ENCODE measurements at places on chromosomes 7 and 10. TPM values are rescaled to one million over a fixed set of nuclear protein-coding genes. Genes with fewer than 3 reads are reported as not detected.

DNA sequence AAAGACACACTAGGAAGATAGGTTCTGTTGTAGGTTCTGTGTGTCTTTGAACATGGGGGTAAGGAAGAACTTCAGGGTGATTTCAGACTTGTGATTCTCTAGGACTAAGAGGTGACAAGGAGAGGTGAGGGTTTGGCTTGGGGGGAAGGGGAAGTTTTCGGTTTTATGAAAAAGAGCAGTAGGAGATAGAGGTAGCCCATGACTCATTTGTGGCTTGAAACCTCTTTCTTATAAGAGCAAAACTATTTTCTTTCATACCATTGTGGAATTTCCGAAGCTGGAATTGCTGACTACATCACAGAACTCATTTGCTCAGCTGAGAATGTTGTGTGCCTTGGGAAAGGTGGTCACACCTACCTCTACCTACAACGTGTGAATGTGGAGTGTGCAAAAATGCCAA, 39.6 kb upstream of the IKZF1 start:
- no peak for DNase-seq

Gene ARHGEF5
- 37.2 TPM for total RNA-seq

DNA sequence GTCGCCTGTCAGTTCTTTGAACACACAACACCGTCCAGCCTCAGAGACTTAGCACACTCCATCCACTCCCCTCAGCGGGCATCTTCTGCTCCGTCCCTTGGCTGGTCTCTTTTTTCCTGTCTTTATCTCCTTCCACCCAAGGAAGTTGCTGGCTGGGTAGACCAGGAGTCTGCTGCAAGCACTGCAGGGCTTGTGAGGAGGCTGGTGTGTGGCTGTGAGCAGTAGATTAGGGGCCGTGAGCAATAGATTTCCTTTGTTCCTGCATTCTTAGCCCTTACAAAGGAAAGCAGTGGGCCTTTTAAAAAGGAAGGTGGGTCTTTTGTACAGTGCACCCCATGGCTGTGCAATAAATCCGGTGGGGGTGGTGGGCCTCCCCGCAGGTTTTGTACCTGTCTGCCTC, 100.3 kb upstream of the BTBD16 start:
- DNase-seq = peak; percentile 76

GRCh38 chr10:34864149-34865067, 49.3 kb upstream of the PARD3 start:
- DNase-seq = peak; percentile 14

Gene NANOS1
- total RNA-seq = 0.90 TPM

Gene CRYGN
- 3.9 TPM for total RNA-seq

DNA sequence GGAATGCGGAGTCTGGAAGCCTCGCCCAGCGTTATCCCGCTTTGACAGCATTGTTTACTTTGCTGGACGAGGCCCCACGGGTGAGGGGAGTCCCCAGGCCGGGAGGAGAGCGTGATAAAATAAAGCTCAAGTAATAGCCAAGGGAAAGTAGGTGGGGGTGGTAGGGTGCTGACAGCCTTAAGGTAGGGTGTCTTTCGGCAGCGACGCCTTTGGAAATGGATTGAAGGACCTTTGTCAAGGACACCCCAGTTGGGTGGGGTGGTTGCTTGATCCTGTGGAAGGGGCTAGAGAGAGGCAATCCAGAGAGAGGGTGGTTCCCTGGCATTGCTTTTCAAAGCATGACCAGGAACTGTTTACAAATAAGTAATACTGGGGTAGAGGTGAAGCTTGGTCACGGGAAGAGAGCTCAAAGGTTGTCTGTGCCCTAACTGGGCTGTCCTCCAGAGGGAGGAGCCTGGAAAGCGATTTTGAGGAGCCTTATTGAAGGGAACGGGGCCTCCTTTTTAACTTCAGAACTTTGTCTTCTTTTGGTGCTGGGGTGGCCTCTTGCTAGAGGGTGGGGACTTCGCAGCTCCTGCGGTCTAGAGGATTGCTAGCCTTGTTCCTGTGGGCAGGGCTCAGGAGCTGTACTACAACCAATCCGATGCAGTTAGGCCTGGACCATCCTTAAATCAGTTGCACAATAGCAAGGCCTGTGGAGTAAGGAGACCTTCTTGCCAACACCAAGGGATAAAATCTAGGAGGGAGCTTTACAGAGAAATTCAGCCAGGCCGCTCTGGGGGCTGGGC, 1.3 kb downstream of the EIF4EBP2 start:
- DNase-seq = peak; percentile 70

DNA sequence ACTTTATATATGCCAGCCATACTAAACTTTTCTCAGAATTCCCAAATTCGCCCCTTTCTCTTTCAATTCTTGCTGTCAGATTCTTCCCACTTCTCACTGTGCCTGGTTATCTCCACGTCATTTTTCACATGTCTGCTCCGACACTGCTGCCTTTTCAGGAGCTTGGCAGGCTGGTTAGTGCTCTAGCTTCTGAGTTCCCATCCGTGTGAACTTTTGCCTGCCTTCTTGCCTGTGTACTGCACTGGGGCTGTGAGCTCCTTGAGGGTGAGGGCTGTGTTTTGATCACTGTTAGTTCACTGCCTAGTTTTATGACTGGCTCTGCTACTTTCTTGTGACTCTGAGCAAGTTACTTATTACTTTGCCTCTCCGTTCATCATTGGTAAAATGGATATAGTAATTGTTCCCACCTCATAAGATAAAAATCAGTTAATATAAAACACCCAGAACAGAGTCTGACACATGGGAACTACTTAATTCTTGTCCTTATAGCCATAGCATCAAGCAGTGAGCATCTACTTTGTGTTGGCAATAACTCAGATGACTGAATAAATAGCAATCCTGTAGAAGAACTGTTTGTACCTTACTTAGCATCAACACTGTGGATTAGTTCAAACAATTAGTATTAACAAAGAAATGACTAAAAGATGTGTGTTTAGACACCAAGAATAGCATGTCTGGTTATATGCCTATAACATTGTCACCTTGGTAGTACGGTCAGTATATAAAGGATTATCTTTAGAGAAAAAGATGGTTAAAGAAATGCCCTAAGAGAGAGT, 5.5 kb downstream of the GSTO1 start:
- no peak for DNase-seq

DNA sequence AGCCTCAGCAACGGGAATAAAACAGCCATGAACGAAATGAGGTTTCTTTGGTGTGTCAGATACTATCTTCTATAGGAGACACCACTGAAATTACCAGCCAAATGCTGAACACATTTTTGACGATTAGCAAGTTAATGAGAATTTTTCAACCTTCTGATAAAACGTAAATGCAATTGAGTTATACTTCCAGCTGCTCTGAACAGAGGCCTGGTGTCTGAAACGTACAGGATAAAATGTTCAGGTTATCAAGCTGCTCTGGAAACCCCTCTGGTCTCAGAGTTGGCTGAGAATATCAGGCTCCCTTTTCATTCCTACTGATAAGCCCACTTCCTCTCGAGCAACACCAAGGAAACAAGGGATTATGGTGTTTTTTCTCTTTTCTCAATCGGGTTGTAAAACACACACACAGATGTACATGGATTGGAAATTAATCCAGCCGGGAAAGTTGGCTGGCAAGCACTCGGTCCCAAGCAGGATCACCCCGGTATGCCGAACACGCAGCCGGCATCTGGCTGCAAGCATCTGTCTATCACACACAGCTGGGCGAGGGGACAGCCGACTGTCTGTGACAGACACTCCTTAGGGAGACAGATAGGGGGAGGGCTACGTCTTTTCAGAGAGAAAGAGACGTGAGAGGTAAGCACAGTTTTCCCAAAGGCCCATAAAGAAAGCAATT, 171.8 kb downstream of the PRKAG2 start:
- peak; percentile 82 for DNase-seq

DNA sequence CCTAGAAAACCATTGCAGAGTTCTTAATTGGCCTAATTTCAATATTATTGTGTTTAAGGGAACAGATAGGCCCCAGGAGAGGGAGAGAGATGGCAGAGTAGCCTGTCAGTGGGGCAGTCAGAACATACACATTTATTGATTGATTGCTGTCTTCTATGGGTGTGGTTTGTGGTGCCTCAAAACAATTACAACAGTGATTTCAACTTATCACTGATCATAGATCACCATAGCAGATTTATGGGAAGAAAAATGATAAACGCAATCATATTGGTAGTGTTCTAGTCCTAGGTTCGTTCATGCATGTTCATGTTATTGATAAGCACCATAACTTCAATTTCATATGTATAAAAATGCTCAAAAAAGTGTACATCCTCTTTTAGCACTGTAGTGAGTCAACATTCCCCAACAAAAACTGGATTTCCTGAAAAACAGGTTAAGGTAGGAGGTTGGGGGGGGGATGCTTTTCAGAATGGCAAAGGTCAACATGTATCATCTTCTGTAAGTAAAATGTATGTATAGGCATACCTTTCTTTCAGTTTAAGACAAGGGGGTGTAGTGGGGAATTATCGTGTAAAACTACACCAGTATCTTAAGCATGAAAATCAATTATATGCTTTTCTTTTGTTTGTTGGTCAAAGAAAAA, 1.1 kb upstream of the TNKS2 start:
- DNase-seq = no peak

DNA sequence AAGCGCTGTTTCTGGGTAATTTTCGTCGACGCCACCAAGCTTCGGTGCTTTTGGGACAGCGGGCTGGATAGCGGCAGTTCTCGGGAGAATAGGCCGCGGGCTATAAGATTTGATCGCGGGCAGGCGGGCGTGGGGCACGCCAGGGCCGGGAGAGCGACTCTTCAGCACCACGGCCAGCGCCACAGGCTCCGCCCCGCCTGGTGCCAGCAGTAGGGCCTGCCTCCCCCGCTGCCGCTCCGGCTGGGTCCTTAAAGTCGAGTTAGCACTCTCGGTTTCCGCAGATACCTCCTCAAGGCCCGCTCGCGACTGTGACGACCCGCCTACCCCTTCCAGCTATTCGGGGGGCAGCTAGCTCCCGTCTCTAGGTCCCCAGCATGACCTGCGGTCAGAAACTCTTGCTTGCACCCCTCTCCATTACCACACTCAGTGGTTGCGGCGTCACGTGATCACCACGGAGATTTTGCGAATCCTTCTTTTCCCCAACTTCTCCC, 9.4 kb downstream of the NXPH1 start:
- peak; percentile 96 for DNase-seq

- no peak for DNase-seq
These were observed 97.8 kb upstream of the PRPS1L1 start for GRCh38 chr7:18125476-18125875.

DNA sequence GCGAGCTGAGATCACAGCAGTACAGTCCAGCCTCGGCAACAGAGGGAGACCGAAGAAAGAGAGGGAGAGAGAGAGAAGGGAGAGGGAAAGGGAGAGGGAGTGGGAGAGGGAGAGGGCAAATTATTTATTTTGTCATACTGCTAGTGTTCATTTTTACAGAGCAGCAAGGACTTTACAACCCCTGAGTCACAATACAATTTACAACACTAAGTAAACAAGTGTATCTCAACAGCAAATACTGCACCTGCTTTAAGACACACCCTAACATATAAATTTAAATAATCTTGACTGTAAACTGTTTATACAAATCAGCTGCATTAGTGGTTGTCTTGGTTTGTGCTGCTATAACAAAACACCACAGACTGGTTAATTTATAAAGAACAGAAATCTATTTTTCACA, 27.2 kb downstream of the HTR5A start:
- no peak for DNase-seq

GRCh38 chr7:113279256-113279655, 160.9 kb upstream of the SMIM30 start:
- DNase-seq = no peak

GRCh38 chr10:70130878-70131559, 1.6 kb downstream of the AIFM2 start:
- DNase-seq = no peak

- no peak for DNase-seq
These were observed 16.2 kb upstream of the MACC1 start for GRCh38 chr7:20233362-20233761.

DNA sequence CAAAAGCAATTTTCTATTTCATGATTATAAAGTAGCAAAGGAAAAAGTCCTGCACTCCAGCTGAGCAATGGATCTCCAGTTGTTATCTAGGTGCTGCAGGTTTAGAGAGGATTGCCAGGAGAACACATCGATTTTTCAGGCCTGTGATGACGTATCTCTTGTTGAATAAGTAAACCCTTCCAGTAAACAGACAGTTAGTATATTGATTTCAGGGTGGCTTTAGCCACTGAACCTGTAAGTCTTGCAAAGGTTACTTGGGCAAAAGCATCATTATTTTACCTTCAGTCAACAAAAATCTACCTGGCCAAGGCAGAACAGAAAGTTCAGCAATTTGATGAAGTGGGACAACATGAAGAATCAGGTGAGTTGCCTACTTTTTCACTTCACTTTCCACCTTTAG, 12.3 kb downstream of the EGFR start:
- no peak for DNase-seq

GRCh38 chr7:155851892-155852291, 39.6 kb upstream of the SHH start:
- DNase-seq = peak; percentile 28

DNA sequence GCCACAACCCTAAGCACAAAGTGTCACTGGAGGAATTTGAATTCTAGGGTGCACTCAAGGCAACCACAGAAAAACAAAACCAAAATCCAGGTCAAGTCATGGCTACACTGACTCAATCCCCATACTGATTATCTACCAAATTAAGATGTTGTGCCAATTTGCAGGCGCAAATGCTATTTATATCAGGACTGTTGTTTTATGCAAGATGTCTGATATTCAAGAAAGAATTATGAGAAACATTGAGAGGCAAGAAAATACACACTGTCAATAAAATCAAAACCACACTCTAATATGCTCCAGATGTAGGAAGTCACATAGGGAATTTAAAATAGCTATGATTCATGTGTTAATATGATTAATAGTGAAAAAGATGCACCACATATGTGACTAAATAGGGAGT, 141.3 kb upstream of the MINDY3 start:
- DNase-seq = no peak

Gene COL1A2
- total RNA-seq = 42.2 TPM

DNA sequence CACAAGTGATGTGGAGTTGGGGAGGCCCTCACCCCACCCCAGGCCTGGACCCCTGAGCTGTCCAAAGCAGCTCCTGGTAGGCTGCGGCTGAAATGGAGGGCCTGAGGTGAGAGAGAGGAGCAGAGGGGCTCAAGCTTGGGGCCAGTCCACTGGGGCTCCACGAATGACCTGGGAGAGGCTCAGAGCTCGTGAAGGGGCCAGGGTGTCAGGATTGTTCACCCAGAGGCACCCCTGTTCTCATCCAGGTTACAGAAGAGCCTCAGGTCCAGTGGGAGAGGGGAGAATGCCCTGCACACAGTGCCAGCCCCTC, 102.2 kb upstream of the RET start:
- no peak for DNase-seq

GRCh38 chr10:61961278-61961677, 59.8 kb downstream of the ARID5B start:
- no peak for DNase-seq

DNA sequence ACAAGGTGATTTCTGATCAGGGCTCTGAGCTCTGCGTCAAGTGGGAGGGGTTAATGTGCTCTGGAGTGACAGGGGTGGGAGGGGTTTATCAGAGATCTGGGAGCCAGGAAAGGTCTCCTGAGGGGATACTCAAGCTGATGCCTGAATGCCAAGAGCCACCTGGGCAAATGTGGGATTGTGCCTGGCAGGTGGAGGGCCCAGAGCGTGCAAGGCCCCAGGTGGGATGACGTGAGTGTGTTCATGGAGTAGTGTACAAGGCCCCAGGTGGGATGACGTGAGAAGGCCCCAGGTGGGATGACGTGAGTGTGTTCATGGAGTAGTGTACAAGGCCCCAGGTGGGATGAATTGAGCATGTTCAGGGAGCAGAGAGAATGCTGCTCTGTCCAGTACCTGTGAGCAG, 610.3 kb downstream of the PTPRN2 start:
- DNase-seq = no peak

Gene COBL
- total RNA-seq = 26.3 TPM
